ENCODE measurements at places on chromosomes 5 and 9. TPM values are rescaled to one million over a fixed set of nuclear protein-coding genes. Genes with fewer than 3 reads are reported as not detected.

DNA sequence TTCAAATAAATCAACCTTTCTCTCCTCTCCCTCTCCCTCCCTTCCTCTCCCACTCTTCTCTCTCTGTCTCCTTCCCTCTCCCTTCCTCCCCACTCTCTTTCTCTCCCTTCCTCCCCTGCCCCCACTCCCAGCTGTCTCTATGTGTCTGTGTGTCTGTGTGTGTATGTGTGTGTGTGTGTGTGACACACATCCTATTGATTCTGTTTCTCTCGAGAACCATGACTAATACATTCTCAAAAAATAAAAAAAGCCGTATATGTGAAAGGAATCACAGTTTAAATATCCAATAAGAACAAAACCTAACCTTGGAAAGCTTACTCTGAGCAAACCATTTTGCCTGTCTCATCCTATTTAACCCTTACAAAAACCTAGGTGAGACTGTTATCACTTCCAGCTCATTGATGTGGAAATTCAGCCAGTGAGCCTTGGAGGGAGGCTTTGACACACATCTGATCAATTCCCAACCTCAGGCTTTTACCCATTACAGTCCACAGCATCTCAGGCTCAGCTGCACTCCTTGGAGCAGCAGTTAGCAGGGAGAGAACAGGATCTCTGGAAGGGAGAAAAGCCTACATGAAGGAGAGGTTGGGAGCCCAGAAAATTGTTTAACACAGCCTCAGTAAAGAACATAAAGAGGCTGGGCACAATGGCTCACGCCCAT lies 8.3 kb downstream of the HSD17B3 start:
- no peak overlapping the region for H3K27ac ChIP-seq
- no peaks in the 10 kb centered on the region for H3K4me1 ChIP-seq
- no peak overlapping the region for H3K4me3 ChIP-seq
- no peaks in the 10 kb centered on the region for H3K27me3 ChIP-seq

DNA sequence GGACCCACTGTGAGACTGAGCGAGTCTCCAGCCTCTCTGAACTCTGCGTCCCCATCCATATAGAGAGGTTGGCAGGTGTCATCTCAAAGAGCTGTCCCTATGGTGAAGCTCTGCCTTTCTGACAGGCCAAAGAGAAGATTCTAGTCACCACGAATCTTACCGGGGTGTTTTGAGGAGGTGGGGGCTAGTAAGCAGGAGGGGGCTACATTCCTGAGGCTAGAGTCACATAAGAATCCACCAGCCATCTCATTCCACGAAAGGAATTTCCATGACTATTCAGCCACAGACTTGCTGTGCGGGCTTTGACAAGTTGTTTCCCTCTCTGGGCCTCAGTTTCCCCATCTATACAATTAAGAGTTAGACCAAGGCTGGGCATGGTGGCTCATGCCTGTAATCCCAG lies 16.3 kb downstream of the PDGFRB start:
- no peak for DNase-seq
- no peak overlapping the region for H3K27ac ChIP-seq
- no peaks in the 10 kb centered on the region for H3K4me1 ChIP-seq
- no peaks in the 10 kb centered on the region for H3K27me3 ChIP-seq
- H3K4me3 ChIP-seq = no peak overlapping the region

STOML2 gene
- total RNA-seq = 44.7 TPM

- H3K36me3 ChIP-seq = no peaks in the 10 kb centered on the region
- no peaks in the 10 kb centered on the region for H3K4me1 ChIP-seq
- DNase-seq = no peak
Observed at GRCh38 chr5:131114754-131115153, 50.3 kb downstream of the HINT1 start.

DNA sequence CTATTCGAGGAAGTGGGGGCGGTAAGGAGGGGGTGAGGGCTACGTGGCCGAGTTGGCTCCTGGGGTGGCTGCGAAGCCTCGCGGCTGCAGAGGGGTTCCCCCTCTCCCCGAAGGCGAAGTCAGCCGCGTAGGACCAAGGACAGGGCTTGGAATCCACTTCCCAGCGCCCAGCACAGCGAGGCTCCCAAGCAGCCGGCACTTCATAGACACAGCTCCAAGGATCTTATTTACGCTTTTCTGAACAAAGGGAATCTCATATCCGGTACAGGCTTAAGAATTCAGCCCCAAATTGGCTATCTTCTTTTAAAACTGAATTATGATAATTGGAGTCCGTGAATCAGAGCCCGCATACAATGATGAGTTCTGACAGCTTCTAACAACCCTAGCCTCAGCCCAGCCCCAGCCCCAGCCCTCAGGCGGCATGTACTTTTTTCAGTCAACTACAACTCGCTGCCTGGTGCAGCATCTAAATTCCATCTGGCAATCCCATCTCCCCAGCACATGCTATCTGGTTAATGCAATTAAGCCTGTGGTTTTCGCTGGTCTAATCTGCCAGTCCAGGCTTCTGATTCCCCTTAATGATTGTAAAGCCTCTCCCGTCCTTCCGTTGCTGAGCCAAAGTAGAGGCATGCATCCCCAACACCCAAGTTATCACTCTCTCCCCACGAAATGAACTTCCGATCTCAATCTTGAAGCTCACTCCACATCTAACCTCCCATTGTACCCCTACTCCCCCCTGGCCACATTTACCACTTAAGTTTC lies 1.0 kb downstream of the ELAVL2 start:
- H3K4me3 ChIP-seq = peak overlapping the region; percentile 18
- peak; percentile 61 for DNase-seq
- no peaks in the 10 kb centered on the region for H3K36me3 ChIP-seq
- H3K27me3 ChIP-seq = peaks cover 14% of the 10 kb centered on the region
- H3K27ac ChIP-seq = no peak overlapping the region

DNA sequence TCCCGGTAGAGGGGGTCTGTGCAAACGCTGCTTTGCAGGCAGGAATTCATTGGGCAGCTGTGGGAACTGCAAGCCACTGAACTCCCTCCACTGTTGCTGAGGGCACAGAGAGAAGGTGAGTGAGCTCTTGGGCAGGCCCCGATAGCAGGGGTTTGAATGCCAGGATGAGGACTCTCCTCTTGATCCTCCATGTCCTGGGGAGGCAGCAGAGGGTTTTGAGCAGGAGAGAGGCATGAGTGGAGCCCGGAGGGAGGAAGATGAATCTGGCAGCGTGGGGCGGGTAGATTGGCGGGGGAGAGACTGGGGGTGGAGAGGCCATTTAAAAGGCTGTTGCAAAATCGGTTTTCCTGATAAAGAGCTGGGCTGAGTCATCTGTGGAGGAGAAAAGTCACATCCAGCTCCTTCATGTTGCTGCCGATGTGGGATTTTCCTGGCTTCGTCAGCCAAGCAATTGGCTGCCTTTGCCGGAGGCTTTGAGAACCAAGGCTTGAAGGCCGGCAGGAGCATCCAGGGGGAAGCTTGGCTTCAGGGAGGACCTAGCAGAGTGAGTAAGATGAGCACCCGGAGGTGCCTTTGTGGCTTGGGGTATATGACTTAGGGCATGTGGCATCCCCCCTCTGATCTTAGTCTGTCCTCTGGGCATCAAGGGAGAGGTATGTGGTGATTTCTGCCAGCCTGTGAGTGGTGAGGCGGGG lies at the start of gene SYNPO:
Gene SYNPO, plus strand, starts transcription at position 350 of the 695 bp plus-strand sequence. CDS start 7,616 bp downstream, outside the sequence.
- peak within 1 kb of the TSS; percentile 29 for H3K4me3 ChIP-seq
- H3K27me3 ChIP-seq = no peaks in the 10 kb centered on the region

- no peak for DNase-seq
- no peaks in the 10 kb centered on the region for H3K36me3 ChIP-seq
- no peaks in the 10 kb centered on the region for H3K4me1 ChIP-seq
- no peaks in the 10 kb centered on the region for H3K27me3 ChIP-seq
- H3K27ac ChIP-seq = no peak overlapping the region
- no peak overlapping the region for H3K4me3 ChIP-seq
Observed at GRCh38 chr5:174454464-174454863, 269.9 kb upstream of the MSX2 start.

ITK gene
- 0.81 TPM for total RNA-seq

CDKN2B gene
- 2.8 TPM for total RNA-seq

DNA sequence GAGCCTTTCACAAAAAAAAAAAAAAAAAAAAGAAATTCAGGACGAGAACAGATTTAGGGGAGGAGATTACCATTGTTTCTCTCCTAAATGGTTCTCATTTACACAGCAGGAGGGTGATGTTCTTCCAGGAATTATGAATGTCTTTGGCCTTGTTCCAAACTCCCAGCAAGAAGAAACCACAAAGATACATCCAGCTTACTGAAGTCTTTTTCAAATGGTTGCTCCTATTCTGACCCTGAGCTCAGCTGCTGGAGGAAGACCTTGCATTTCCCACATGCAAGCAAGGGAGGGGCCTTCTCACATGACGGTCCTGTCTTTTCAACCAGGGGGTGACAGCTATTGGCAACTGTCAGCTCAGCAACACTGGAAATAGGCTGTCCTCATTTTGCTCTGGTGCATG lies 203.0 kb upstream of the VLDLR start:
- H3K27ac ChIP-seq = no peak overlapping the region
- H3K36me3 ChIP-seq = no peaks in the 10 kb centered on the region
- DNase-seq = no peak
- no peaks in the 10 kb centered on the region for H3K27me3 ChIP-seq
- H3K4me3 ChIP-seq = no peak overlapping the region

DNA sequence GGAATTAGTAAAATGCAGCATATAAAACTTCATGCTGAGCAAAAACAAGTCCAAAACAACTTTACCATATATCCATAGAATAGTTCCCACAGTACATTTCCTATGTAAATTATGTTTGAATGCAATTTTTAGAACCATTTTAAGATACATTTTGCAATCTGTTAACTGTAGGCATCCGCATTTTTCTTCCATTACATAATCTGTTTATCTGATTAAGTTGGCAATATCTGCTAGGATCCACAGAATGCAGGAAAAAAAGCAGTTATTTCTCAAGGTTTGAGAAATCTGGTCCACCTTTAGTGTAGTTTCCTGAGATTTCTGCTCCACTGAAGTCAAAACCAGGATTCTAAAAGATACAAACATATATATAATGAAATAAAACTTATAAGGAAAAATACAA lies 6.2 kb downstream of the NUDCD2 start:
- H3K27me3 ChIP-seq = no peaks in the 10 kb centered on the region
- H3K27ac ChIP-seq = no peak overlapping the region
- H3K4me1 ChIP-seq = peaks cover 15% of the 10 kb centered on the region
- DNase-seq = no peak
- no peaks in the 10 kb centered on the region for H3K36me3 ChIP-seq

SCGB3A2 gene
- total RNA-seq = 0.76 TPM

- no peaks in the 10 kb centered on the region for H3K27me3 ChIP-seq
- no peak for DNase-seq
- no peak overlapping the region for H3K4me3 ChIP-seq
- H3K4me1 ChIP-seq = no peaks in the 10 kb centered on the region
- no peaks in the 10 kb centered on the region for H3K36me3 ChIP-seq
Observed at GRCh38 chr5:57715296-57715695, 232.7 kb upstream of the ACTBL2 start.

GRCh38 chr5:112367400-112367799 lies 51.7 kb downstream of the EPB41L4A start:
- H3K27me3 ChIP-seq = no peaks in the 10 kb centered on the region
- no peak overlapping the region for H3K27ac ChIP-seq
- no peaks in the 10 kb centered on the region for H3K36me3 ChIP-seq
- DNase-seq = no peak
- H3K4me3 ChIP-seq = no peak overlapping the region
- H3K4me1 ChIP-seq = no peaks in the 10 kb centered on the region

DNA sequence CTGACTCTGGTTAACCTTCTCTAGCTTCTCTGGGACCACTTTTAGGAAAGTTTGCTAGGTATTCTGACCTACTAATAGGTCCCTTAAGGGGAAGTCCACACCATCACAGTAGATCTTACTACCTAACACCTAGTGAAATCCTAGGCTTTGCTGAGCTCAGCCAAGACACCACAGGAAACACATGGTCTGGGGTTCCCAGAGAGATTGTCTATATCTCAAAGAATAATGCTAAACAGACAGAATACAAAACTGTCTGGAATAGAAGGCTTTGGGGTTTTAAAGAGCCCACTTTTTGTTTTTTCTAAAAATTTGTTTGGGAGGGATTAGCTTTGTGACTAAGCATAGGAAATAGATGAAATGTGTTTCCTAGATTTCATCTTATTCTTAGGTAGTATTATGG lies 395.1 kb downstream of the ARHGEF28 start:
- no peak overlapping the region for H3K27ac ChIP-seq
- H3K27me3 ChIP-seq = no peaks in the 10 kb centered on the region
- no peaks in the 10 kb centered on the region for H3K36me3 ChIP-seq
- no peaks in the 10 kb centered on the region for H3K4me1 ChIP-seq

GRCh38 chr9:127936347-127936852 lies 1.3 kb downstream of the DPM2 start:
- H3K27me3 ChIP-seq = no peaks in the 10 kb centered on the region
- H3K36me3 ChIP-seq = no peaks in the 10 kb centered on the region
- H3K4me1 ChIP-seq = peaks cover 7% of the 10 kb centered on the region
- H3K4me3 ChIP-seq = peak overlapping the region; percentile 60

- DNase-seq = no peak
Observed at GRCh38 chr5:116740771-116741170, 166.1 kb upstream of the SEMA6A start.

All from pancreas (tissue), 10 donors.